Activated CD4-positive, alpha-beta T cell treated with anti-CD3 and anti-CD28 coated beads, Interleukin-2, Interleukin-6, amounts not matched to agents 100 ng/mL and 50 ng/mL, durations not matched to agents 16 hours and 8 hours (primary cell): ENCODE measurements at places on chromosomes 5 and 9.

- DNase-seq, result peak; percentile 31
Observed at GRCh38 chr9:69121155-69122081, 52.7 kb upstream of the TJP2 start.

DNA sequence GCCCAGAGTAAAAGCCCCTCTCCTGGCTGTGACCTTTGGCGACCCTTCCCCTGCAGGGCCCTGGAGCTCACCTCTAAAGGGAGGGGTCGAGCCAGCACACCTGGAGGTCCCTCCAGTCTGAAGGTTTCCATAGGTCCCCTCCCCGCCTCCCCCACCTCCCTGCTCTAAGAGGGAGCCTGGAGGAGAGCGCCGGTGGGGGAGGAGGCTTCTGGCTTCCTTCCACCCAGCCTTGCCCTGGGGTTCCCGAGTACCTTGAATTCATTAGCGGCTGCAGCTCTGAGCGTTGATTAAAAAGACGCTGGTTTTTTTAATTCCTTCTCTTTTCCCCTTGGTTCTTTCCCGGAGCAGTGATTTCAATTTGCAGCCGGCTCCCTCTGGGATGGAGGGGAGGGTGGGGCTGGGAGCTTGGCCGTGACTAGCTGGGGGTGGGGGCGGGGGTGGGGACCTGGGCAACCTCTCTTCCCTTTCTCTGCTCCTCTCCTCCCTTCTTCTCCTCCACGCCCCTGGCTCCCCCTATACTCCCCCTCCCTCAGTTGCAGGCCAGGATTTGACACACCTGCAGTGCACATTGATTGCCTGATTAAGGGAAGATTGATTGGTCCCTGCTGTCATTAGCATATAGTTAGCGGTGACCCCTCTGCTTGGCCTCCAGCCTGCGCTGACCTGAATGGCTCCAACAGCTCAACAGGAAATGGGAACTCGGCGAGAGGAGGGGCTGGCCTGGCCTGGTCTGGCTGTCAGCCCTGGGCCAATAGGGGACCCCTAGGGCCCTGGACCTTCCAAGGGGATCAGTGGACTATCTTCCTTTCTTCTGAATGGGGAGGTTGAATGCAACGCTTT is 67.5 kb upstream of the RAPGEF1 start:
- no peak for DNase-seq

- no peak for DNase-seq
Observed at GRCh38 chr9:36284226-36284625, 26.0 kb upstream of the GNE start.

- no peak for DNase-seq
Observed at GRCh38 chr5:201672-202071, 10.4 kb downstream of the LRRC14B start.

GRCh38 chr5:72369301-72369700 is 49.1 kb downstream of the PTCD2 start:
- no peak for DNase-seq

DNA sequence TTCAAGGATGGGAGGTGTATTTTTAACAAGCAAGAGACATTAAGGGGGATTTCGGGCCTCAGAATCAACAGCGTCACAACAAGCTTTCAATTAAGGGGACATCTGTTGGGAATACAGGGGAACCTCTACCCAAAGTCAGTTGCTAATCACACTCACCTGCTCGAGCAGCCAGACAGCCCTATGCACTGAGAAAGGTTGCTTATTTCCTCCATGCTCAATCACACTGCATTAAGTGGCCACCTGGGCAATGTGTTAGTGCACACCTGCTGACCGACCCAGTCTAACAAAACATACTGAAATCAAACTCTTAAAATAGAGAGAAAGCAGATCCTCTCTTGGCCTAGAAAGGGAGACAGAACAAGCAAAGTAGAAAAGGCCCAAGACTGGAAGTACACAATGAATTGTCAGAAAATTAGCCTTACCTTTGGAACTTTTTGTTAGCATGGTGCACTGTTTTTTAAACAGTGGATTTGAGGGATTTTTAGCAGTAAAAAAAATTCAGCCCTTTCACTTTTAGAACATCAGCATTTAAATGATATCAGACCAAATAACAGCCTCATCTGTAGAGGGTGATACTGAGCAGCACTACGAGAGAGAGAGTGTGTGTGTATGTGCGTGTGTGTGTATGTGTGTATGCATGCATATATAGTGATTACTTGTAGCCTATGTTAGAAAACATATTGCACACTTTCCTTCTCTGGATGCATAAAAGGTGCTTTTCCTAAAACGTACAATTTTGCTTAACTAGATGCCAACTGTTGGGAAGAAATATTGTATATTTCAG is 1118.6 kb upstream of the DMAC1 start:
- DNase-seq, result no peak

GRCh38 chr9:33185858-33186257 is 18.7 kb upstream of the B4GALT1 start:
- no peak for DNase-seq

DNA sequence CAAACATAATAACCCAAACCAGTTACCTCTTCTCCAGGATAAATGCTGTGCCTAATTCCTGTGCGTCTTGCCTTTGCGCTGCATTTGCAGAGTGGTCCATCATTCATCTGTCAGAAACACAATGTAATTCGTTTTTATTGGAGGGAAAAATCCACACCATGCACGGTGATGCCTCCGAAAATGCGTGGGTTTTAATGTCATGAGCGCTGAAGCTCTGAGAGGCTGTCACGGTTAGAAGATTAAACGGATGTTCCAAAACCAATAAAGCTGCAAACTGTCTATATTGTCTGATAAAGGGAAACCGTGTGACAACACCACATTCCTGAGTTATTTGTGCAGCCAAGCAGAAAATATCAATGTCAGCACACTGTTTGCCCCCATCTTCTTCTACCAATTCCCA is 27.4 kb downstream of the DROSHA start:
- DNase-seq, result no peak

DNA sequence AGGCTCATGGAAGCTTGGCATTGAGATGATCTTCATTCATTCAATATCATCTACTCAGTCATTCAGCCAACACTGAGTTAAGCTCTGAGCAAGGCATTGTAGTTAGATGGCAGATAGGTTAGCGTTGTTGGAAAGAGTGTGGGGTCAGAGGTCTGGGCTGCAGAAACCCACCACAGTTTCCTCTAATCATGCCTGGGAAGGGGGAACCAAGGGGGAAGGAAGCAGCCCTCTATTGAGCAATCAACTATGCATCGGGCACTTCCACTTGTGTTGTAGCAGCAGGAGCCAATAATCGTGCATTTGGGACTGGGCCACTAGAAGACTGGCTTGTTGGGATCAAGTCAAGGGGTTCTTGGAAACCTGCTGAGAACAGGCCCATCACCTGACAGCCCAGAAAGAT is 139.1 kb downstream of the PIP5K1B start:
- no peak for DNase-seq

- DNase-seq, result no peak
Observed at GRCh38 chr5:143541943-143542797, 138.7 kb upstream of the NR3C1 start.

DNA sequence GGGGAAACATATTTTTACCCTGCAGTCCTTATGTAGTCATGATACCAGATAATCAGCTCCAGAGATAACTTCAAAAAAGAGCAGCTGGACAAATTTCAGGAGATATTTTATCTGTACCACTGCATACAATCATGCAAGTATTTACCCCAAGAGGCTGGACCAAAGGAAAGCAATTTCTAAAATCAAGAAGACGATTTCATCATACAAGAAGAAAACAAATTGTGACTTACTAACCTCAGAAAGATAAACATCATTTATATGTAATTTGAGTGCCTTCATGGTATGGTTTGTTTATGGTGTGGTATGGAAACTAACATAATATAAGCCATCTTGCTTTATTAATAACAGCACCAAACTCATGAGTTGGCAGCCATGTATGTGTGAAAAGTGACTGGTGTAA is 603.6 kb downstream of the PSAT1 start:
- DNase-seq, result no peak

- no peak for DNase-seq
Observed at GRCh38 chr9:115590011-115590410, 472.1 kb upstream of the TNC start.

DNA sequence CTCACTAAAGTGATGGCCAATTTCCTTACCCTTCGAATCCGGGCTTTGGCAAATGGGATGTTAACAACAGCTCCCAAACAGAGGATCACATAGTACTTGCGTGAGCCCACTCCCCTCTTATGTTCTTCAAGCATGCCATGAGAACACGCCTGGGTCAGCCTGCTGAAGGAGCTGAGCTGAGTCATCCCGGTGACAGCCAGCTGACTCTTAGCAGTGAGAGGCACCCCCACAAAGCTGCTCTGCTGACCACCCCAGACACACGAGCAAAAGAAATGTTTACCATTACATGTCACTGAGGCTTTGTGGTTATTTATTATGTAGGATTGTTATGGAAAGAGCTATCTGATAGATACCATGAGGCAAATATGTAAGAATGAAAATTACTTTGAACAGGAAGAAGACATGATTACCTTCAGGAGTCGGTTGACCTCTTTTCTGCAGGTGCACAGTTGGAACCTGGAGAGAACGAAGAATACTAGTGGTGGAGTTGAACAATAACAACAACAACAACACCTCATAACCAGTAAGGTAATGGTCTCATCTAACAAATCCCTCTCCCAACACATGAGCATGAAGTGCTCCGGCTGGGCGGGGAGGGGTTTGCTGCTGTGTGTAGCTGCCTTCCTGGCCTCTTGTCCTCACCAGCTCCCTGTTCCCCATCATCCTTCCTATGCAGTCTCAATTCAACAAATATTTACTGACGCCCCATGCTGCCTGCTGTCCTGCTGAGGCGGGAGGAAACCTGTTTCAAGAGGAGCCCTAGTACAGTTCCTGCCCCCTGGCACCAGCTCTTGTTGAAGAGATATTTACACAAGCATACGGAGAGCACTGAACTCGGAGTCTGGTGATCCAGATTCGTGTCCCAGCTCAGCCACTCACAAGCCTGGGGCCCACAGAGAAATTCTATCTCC is 69.4 kb upstream of the LHFPL2 start:
- DNase-seq, result no peak

DNA sequence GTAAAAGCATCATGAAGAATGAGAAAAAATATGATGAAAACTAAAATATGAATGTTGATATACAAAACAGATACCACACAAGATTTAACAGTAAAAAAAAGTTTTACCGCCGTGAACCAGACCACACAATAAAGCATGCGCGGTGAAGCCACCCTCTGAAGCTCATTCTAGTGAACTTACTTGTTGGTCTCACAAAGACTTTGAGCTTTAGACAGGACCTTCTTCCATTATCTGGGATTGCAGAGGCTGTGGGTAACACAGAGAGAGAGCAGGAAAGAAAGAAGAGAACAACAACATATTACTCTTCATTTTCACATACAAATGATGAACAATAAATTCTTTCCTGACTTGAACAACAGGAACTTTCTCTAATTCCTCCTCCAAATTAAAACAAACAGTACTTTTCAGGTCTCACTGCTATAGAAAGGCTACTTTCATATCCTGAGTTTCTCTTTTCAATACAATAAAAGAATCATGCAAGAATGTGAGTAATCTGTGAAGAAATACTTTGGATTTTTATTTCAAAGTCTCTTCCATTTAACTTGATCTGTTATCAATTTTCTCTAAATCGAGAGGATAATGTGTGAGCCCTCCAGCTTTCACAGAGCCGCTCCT is 283.1 kb downstream of the EFNA5 start:
- DNase-seq, result no peak

- DNase-seq, result no peak
Observed at GRCh38 chr5:96577909-96578308, 84.3 kb upstream of the CAST start.

- DNase-seq, result no peak
Observed at GRCh38 chr9:87518702-87519335, 21.2 kb downstream of the DAPK1 start.

GRCh38 chr5:10562201-10563109 is 1.4 kb upstream of the ANKRD33B start:
- no peak for DNase-seq

GRCh38 chr5:31854181-31855133 is 215.5 kb downstream of the PDZD2 start:
- peak; percentile 4 for DNase-seq

- no peak for DNase-seq
Observed at GRCh38 chr5:65024681-65025080, 256.0 kb downstream of the CWC27 start.

- DNase-seq, result no peak
Observed at GRCh38 chr9:68643901-68644809, 60.9 kb upstream of the PIP5K1B start.

DNA sequence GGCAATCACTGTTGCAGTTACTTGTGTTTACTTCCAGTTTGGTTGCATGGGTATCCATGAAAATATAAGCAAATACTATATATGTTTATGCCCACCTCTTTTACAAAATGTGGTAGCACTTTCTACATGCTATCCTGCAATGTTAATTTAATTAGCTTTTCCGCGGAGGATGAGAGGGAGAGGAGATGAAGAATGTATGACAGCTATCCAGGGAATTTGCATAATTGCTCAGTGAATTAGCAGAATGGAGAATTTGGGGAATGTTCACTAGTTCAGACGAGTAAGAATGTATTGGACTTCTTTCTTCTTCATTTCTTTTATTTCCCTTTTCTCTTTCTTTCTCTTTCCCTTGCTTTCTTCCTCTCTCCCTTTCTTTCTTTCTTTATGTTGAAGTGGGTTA is 140.7 kb upstream of the SLC28A3 start:
- DNase-seq, result no peak

GRCh38 chr9:14014218-14014617 is 299.7 kb downstream of the NFIB start:
- no peak for DNase-seq

GRCh38 chr5:109563189-109563588 is 126.5 kb upstream of the MAN2A1 start:
- no peak for DNase-seq

GRCh38 chr9:110307191-110307590 is 30.5 kb downstream of the TXNDC8 start:
- no peak for DNase-seq

DNA sequence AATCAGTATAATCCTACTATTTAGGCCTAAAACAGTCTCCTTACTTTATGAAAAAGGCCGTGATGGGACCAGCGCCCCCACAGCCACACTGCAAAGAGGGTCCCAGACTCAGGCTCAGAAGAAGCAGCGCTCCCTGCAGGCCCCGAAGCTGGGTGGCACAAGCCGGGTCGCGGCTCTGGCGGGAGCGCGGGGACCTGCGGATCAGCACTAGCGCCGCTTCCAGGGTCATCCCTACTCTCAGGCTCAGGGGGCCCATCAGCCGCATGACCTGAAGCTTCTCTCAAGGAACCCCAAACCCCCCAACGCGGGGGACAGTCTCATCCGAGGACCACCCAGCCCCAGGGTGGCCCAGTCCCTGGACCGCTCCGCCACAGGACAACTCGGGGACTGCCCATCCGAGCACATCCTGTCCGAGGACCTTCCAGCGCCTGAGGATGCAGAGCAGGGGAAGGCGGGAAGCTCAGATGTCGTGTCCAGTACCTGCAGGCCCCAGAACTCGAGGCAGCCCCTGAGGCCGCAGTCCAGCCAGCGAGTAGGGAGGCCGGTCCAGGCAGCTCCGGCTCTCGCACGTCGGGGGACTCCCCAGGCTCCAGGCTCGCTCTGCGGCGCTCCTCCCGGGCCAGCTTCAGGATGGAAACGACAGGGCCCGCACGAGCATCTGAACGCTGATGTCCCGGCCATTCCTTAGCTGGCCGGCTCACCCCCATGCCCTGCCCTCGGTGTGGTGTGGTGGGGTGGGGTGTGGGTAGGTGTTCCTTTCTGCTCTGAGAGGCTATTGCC is 32.4 kb upstream of the CDK20 start:
- no peak for DNase-seq
